CD4-positive, alpha-beta T cell treated with Interferon gamma for 1 hour (primary cell): ENCODE measurements at places on chromosomes 5 and 9.

GRCh38 chr5:134447815-134448520 lies 36.3 kb upstream of the CDKN2AIPNL start:
- no peak for DNase-seq

- DNase-seq = no peak
Observed at GRCh38 chr5:42531611-42532010, 108.4 kb downstream of the GHR start.

DNA sequence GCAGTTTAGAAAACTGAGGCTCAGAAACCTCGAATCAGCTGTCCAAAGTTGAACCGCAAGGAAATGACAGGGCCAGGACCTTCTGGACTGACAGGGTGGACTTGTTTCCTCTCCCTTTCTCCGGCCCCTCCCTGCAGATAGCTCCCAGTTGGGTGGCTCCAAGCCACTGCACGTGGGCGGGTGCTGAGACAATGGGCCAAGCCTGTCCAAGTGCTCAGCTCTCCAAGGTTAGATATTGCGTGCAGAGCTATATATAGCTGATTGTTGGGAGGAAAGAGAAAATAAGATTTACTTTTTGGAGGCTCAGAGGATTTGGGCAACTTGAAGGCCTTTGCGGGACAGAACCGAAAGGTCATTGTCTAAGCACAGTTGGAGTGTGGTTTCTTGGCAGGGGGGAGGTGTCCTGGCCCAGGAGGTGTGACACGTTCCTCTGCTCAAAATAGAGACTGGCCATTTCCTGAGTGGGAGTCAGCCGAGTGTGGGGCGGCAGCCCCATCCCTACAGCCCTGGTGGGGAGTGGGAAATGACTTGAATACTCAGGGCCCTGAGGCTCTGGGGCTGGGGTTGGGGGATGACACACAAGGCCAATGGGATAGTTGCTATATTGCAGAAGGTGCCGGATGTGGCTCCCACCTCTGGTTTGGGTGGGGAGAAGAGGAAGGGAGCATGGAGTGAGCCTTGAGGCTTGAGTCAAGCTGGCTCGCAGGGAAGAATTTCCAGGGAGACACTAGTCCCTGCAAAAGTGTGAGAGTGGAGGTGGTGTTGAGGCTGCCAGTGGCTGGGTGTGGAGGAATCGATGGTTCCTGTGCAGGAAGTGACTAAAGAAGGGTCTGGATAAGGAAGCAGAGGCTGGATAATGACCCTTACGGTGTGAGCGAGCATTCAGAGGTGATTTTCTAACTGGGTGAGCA lies 44.4 kb upstream of the SMAD5 start:
- DNase-seq = no peak

DNA sequence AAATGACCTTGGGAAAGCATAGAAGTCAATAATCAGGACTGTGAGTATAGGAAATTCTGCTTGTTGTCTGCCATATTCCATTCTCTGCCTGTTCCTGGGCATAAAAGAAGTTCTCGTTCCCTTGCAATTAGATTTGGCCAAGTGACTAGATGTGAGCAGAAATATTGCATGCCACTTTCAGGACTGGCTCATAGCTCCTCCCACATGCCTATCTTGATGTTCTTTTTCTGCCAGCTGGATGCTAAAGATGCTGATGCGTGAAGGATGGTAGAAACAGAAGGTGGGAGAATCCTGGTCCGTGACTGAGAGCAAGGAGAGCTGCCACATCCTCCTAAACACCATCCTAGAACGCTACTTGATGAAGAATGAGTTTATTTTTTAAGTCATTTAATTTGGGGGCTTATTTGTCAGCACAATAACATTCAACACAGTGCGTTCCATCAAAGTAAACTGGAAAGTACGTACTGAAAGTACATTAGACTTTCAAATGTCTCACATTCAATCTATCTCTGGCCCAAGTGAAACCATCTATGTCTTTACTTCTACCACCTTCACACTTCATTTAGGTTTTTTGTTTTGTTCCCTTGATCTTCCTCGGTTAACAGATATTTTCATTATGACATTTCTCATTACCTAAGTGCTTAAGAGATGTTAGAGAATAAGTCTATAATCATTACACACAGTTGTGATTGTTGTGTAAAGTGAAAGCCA lies 648.5 kb downstream of the RAB3C start:
- no peak for DNase-seq

DNA sequence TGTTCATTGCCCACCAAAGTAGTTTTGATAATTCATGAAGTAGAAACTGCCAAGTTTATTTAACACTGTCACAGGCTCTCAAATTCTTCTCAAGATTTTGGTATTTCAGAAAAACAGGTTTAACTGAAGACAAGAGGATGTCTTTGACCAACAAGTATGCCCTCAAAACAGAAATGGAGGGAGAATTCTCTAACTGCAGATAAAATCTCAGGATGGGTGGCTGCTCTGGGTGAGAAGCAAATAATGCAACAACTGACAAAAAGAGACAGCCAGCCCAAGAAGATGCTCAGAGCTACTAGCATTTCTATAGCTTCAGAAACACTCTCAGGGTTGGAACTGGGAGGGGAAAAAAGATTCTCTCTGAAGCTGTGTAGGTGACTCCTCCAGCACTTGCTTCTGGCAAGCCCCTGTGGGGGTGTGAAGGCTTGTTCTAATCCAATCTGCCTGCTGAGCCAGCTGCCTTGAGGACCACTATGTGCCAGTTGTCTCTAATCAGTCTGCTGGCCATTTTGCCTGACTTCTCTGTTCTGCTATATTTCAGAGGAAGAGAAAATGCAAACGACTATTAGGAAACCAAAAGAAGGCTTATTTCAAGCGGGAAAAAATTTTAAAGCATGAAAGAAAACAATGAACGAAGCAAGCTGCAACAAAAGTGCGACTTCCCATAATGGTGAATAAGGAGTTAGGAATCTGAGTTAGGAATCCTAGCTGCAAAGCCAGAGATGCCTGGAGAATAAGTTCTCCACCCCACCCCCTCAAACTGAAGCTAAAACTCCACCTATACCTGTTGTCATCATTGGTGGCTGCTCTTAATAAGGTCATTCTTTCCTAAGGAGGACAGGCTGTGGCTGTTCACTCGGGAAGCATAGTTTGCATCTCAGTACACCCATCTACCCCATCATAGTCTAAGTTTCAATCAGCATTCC lies 147.5 kb downstream of the GNAQ start:
- no peak for DNase-seq

GRCh38 chr5:143471041-143471509 lies 67.6 kb upstream of the NR3C1 start:
- no peak for DNase-seq

GRCh38 chr9:137664676-137665075 lies 45.9 kb downstream of the EHMT1 start:
- DNase-seq = no peak

DNA sequence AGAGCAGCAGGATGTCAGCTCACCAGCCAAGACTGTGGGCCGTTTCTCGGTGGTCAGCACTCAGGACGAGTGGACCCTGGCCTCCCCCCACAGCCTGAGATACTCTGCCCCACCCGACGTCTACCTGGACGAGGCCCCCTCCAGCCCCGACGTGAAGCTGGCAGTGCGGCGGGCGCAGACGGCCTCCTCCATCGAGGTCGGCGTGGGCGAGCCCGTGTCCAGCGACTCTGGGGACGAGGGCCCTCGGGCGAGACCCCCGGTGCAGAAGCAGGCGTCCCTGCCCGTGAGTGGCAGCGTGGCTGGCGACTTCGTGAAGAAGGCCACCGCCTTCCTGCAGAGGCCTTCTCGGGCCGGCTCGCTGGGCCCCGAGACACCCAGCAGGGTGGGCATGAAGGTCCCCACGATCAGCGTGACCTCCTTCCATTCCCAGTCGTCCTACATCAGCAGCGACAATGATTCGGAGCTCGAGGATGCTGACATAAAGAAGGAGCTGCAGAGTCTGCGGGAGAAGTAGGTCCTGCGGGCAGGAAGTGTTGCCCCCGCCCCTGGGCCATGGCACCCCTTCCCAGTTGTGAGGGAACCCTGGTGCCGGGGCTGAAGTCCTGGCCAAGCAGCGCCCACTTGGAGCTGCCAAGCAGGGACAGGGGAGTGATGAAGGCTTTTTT lies 108.9 kb downstream of the WNK2 start:
- no peak for DNase-seq

- DNase-seq = no peak
Observed at GRCh38 chr5:10220248-10220647, 29.4 kb downstream of the ATPSCKMT start.

GRCh38 chr9:116589392-116590354 lies 97.4 kb upstream of the TRIM32 start:
- DNase-seq = no peak

GRCh38 chr5:109688630-109688969 lies 1.1 kb upstream of the MAN2A1 start:
- no peak for DNase-seq

- DNase-seq = no peak
Observed at GRCh38 chr9:93827545-93828330, 127.4 kb downstream of the BARX1 start.

- no peak for DNase-seq
Observed at GRCh38 chr9:69485466-69485865, 160.5 kb downstream of the ENTREP1 start.

- no peak for DNase-seq
Observed at GRCh38 chr5:75373862-75374261, 36.8 kb downstream of the HMGCR start.

DNA sequence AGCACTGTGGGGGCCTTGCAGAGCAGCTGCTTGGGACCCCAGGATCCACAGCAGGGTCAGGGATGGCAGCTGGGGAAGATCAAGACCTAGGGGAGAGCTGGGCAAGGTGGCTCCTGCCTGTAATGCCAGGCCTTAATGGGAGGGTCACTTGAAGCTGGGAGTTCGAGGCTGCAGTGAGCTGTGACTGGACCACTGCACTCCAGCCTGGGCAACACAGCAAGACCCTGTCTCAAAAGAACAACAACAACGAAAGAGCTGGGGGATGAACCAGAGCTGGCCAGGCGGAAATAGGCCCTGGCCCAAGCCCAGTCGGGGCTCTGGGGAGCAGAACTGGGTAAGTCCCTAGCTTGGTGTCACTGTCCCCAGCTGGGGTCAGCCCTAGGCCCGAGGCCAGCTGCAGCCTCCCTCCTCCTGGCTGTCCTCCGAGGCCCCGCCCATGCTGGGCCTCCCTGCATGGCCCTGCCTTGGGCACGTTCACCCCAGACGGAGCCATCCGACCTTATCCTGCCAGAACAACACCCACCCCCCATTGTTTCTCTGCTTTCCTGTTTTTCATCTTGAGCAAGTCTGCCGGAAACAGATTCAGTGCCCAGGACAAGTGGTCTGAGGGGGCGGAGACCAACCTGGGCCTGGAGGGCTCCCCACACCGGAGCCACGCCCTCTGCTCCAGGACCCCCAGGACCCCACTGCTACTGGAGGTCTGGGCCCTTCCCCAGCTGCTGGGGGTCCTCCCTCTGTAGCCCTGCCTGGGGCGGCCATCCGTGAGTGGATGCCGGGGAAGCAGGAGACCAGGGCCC lies 1.9 kb downstream of the DIPK1B start:
- no peak for DNase-seq

- peak; percentile 35 for DNase-seq
Observed at GRCh38 chr5:172410160-172410559, 44.2 kb downstream of the SH3PXD2B start.

DNA sequence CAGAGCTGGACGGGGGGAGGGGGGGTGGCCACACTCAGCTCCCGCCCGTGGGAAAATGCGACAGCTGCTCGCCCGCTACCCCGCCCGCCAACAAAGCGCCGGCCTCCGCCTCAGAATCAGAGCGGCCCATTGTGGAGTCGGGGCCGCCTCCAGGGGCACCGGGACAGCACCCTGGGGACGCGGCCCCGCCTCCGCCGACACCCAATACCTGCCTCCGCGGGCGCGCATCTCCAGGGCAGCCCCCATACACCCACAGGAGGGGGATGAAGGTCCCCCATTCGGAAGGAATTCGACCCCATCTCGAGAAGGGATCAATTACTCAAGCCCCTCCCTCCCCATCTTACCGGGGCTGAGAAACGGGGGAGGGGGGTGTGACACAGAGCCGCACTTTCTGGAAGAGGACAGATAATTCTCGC lies 1.3 kb downstream of the NOTCH1 start:
- DNase-seq = peak; percentile 45

GRCh38 chr9:34139477-34140146 lies 13.1 kb upstream of the DCAF12 start:
- no peak for DNase-seq

- DNase-seq = no peak
Observed at GRCh38 chr9:71642056-71642455, 126.3 kb downstream of the CEMIP2 start.

GRCh38 chr5:178688551-178688950 lies 41.9 kb downstream of the ZNF354A start:
- no peak for DNase-seq

GRCh38 chr5:54311176-54311677 lies 854 bp upstream of the ARL15 start:
- DNase-seq = no peak

DNA sequence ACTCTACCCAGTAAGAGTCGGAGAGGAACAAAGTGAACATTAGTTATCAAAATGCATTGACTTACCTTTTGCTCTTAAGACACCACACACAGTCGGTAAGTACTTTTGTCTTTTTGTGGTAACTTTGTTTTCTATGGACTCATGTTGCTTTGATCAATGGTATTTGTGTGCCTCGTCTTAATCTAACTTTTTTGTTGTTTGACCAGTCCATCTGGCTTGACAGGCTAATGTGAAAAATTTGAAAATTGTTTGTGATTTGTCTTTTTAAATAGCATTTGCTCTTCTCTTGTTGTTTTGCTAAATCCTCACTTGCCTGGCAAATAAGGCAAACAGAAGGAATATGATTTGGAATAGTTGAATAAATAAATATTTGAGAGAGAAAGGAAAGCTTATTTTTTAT lies 71.4 kb upstream of the CHD1 start:
- DNase-seq = no peak

GRCh38 chr9:81031422-81032029 lies 657.8 kb downstream of the TLE1 start:
- no peak for DNase-seq

DNA sequence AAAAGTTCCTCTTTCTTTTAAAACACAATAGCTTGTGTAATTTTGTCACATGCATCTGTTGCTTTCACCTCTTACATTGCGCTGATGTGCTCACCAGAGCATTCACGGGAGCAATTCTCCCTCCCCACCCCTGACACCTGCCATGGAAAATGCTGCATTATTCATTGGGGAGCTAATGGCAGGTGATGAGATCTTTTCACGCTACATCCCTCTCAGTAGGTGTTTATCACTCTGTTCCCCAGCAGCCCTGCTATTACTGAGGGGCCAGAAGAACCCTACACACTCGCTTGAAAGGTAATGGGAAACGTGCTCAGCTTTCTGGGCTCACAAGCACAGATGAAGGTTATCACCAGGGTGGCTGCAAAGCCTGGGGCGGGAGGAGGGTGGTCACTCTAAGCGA lies 398.0 kb downstream of the PSAT1 start:
- DNase-seq = no peak
